Activated CD4-positive, alpha-beta T cell treated with anti-CD3 and anti-CD28 coated beads, Interleukin-2, amount 10 ng/mL, durations not matched to agents 7 days and 5 days (primary cell): ENCODE measurements at places on chromosomes 3 and 15. TPM values are rescaled to one million over a fixed set of nuclear protein-coding genes. Genes with fewer than 3 reads are reported as not detected.

- no peak for DNase-seq
- H3K27me3 ChIP-seq: peaks cover 14% of the 10 kb centered on the region
- H3K4me3 ChIP-seq: no peak overlapping the region
- H3K27ac ChIP-seq: no peak overlapping the region
Observed at GRCh38 chr15:69135499-69135898, 24.9 kb upstream of the GLCE start.

DNA sequence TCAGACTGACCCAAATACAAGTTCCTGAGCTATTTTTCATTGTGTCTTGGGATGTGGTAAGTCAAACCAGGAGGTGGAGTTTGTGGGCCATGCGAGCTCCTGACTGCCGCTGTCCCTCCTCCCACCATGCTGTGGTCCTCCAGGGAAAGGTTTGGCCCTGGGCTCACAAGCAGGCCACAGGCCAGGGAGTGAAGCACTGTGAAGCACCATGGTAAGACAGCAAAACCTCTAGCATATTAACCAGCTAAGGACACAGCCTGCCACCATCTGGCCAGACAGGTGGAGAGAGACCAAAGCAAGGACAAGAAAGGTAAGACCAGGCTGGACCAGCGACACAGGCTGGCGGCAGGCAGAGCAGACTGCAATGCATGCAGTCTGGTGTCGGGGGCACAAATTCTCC is 15.3 kb downstream of the RAB43 start:
- peaks cover 59% of the 10 kb centered on the region for H3K4me1 ChIP-seq
- H3K27ac ChIP-seq: peak overlapping the region; percentile 62
- H3K4me3 ChIP-seq: no peak overlapping the region
- H3K36me3 ChIP-seq: peaks cover 45% of the 10 kb centered on the region

- no peaks in the 10 kb centered on the region for H3K27me3 ChIP-seq
- peaks cover 36% of the 10 kb centered on the region for H3K36me3 ChIP-seq
- H3K4me3 ChIP-seq: no peak overlapping the region
- no peak for DNase-seq
- H3K27ac ChIP-seq: no peak overlapping the region
- H3K4me1 ChIP-seq: no peaks in the 10 kb centered on the region
Observed at GRCh38 chr3:47661121-47661752, 82.6 kb upstream of the CSPG5 start.

DNA sequence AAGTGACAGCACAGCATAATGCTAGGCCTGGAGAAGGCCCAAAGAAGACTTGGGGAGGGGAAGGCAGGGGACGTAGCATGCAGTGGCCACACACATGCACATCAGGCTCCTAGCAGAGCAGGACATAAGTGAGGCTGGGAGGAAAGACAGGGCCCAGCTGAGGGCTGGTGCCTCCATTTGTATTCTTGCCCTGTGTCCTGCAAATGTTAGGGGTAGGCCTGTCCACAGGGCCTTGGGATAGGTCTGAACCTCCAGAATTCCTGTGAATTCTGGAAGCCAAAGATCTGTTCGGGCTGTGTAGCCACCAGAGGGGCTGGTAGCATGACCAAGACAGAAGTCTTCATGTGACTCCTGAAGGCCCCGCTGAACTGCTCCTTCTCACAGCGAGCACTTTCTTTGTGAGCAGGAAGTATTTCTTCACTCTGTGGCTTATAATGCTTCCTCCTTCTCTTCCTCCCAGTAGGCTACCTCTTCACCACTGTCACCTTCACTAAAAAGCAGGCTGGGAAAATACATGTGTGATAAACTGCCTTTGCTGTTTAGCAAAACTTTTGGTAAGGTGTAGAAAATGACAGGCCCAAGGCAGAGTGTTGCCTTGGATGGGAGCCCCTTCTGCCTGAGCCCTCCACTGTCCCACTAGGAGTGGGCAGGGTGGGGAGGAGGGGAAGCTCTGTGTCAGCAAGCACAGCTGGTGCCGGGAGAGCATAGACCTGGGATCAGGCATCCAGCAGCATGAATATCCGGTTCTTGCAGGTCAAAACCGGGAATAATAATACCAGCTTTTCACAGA is 8.4 kb downstream of the CERS3 start:
- H3K4me3 ChIP-seq: no peak overlapping the region
- H3K36me3 ChIP-seq: peaks cover 11% of the 10 kb centered on the region
- H3K27ac ChIP-seq: peak overlapping the region; percentile 90
- peaks cover 22% of the 10 kb centered on the region for H3K4me1 ChIP-seq
- H3K27me3 ChIP-seq: no peaks in the 10 kb centered on the region

GRCh38 chr15:99954361-99955180 is 221.3 kb upstream of the LYSMD4 start:
- H3K4me3 ChIP-seq: no peak overlapping the region
- H3K4me1 ChIP-seq: peaks cover 9% of the 10 kb centered on the region
- no peaks in the 10 kb centered on the region for H3K36me3 ChIP-seq
- H3K27ac ChIP-seq: no peak overlapping the region
- H3K27me3 ChIP-seq: no peaks in the 10 kb centered on the region

- peaks cover 2% of the 10 kb centered on the region for H3K36me3 ChIP-seq
- H3K27me3 ChIP-seq: peaks cover 7% of the 10 kb centered on the region
- H3K27ac ChIP-seq: peak overlapping the region; percentile 16
- H3K4me1 ChIP-seq: peaks cover 17% of the 10 kb centered on the region
Observed at GRCh38 chr3:151875759-151876158, 2.3 kb downstream of the SUCNR1 start.

DNA sequence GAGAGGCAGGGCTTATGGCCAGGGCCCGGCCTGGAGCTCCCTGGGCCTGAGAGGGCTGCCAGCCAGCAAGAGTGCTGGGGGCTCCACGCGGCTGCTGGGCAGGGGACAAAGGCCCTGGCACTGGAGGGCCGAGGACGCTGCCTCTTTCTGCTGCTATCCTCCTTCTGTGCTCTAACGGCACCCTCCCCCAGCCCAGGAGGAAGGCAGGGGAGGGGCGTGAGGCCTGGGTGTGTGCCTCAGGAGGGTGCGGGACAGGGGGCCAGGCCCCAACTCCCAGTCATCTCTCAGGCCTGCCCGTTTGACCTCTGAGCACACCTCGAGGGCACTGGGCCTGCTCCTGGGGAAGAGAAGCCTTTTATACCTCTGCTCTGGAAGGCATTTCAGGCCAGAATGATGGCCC is 115.5 kb downstream of the ADCY5 start:
- no peak overlapping the region for H3K27ac ChIP-seq
- no peaks in the 10 kb centered on the region for H3K27me3 ChIP-seq
- H3K4me3 ChIP-seq: no peak overlapping the region
- no peaks in the 10 kb centered on the region for H3K36me3 ChIP-seq

DNA sequence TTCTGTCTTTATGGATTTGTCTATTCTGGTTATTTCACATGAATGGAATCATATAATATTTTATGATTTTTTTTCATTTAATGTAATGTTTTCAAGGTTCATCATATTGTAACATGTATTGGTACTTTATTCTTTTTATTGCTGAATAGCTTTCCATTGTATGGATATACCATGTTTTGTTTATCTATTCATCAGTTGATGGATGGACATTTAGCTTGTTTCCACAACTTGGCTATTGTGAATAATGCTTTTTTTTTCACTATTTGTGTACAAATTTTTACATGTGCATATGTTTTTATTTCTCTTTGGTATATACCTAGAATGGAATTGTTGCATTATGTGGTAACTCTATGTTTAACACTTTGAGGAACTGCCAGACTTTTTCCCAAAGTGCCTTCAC is 64.7 kb downstream of the PFN2 start:
- no peak overlapping the region for H3K4me3 ChIP-seq
- H3K36me3 ChIP-seq: peaks cover 2% of the 10 kb centered on the region
- H3K27ac ChIP-seq: no peak overlapping the region
- no peaks in the 10 kb centered on the region for H3K27me3 ChIP-seq
- DNase-seq: no peak
- H3K4me1 ChIP-seq: no peaks in the 10 kb centered on the region

DNA sequence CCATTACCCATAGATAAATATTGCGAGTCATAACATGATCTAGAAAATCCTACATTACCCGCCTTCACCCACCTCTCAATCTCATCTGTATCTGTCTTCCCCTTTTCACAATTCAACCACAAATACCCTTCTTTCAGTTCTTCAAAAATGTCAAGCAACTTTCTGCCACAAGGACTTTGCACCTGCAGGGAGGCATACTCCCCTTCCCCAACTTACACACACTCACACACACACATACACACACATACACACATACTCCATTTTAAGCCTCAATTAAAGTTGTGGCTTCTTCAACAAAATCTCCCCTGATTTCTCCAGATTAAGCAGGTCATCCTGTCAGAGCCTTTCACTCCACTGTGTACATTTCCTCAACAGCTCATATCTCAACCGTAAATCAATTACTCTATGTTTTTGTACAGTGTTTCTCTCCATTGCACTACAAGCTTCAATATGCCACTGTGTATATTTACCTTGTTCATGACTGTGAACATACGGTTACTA is 33.1 kb upstream of the CCDC50 start:
- no peak overlapping the region for H3K27ac ChIP-seq
- H3K27me3 ChIP-seq: peaks cover 5% of the 10 kb centered on the region
- no peaks in the 10 kb centered on the region for H3K36me3 ChIP-seq
- no peak for DNase-seq
- H3K4me1 ChIP-seq: peaks cover 3% of the 10 kb centered on the region

GRCh38 chr3:138850151-138850550 is 15.4 kb upstream of the PIK3CB start:
- H3K36me3 ChIP-seq: no peaks in the 10 kb centered on the region
- no peaks in the 10 kb centered on the region for H3K27me3 ChIP-seq
- no peak overlapping the region for H3K4me3 ChIP-seq
- no peak overlapping the region for H3K27ac ChIP-seq

GRCh38 chr3:66038384-66038725 is 363 bp downstream of the MAGI1 start:
- H3K4me1 ChIP-seq: peaks cover 6% of the 10 kb centered on the region
- peak overlapping the region; percentile 79 for H3K4me3 ChIP-seq
- peaks cover 71% of the 10 kb centered on the region for H3K27me3 ChIP-seq
- no peak for DNase-seq

Gene UBA7
- 249 TPM for total RNA-seq

Gene MINAR1
- 0.40 TPM for total RNA-seq

Gene ZMYND10
- 3.6 TPM for total RNA-seq

Gene CYP8B1
- total RNA-seq: not detected

Gene P2RY13
- not detected for total RNA-seq

Gene STAC
- total RNA-seq: 0.12 TPM
